ENCODE measurements at places on chromosomes 2 and 18.

GRCh38 chr2:108444941-108445840 lies 3.8 kb upstream of the GCC2 start:
- no peak for DNase-seq

GRCh38 chr2:194483041-194483440 lies 1174.0 kb upstream of the SLC39A10 start:
- DNase-seq: no peak

DNA sequence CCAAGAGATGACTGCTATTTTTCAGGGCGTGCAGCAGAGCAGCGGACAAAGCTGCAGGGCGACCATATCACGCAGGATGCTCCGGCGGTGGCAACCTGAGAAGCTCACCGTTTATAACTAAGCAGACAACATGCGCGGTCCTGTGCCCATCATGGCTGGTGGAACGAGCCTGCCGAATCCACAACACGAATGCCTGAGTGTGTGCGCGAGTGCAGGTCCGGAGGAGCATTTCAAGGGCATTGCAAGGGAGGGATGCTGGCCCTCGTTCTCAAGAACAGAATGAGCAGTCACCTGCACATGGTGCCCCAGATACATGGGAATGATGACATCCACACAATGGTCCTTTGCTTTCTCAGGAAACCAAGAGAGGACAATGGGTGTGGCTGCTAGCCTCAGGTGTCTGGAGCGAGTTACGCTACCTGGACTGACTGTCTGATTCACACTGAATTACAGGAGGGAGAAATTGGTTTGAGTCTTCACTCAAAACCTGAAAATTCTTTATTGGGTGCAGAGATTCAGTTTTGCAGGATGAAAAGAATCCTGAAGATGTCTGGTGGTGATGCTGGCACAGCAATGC lies 39.8 kb downstream of the TBC1D8 start:
- no peak for DNase-seq

- DNase-seq: no peak
Observed at GRCh38 chr2:142048581-142048980, 82.2 kb downstream of the LRP1B start.

GRCh38 chr2:134232868-134233727 lies 20.8 kb upstream of the MGAT5 start:
- DNase-seq: no peak

DNA sequence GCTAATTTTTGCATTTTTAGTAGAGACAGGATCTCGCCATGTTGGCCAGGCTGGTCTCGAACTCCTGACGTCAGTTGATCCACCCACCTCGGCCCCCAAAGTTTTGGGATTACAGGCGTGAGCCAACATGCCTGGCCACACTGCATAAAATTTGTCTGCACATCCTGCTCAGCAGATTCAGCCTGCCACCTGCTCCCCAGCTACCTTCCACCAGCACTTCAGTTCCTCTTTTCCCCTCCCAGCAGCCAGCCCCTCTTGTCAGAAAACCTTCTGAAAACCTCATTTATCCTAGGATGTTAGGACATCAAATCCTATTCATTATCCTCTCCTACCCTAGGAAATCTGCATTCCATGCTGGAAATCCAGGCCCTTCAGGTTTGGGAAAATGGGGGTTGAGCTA lies 99.4 kb upstream of the STPG4 start:
- no peak for DNase-seq

- DNase-seq: no peak
Observed at GRCh38 chr2:55923091-55923981, at the start of gene EFEMP1. EFEMP1 (minus strand) TSS chr2:55923782; CDS start chr2:55922440, 1,342 bp downstream.

GRCh38 chr2:137380610-137381009 lies 583.7 kb upstream of the HNMT start:
- no peak for DNase-seq

- no peak for DNase-seq
Observed at GRCh38 chr18:48913201-48913600, 37.6 kb downstream of the SMAD7 start.

- DNase-seq: no peak
Observed at GRCh38 chr18:53756610-53756972, 467.9 kb downstream of the MBD2 start.

DNA sequence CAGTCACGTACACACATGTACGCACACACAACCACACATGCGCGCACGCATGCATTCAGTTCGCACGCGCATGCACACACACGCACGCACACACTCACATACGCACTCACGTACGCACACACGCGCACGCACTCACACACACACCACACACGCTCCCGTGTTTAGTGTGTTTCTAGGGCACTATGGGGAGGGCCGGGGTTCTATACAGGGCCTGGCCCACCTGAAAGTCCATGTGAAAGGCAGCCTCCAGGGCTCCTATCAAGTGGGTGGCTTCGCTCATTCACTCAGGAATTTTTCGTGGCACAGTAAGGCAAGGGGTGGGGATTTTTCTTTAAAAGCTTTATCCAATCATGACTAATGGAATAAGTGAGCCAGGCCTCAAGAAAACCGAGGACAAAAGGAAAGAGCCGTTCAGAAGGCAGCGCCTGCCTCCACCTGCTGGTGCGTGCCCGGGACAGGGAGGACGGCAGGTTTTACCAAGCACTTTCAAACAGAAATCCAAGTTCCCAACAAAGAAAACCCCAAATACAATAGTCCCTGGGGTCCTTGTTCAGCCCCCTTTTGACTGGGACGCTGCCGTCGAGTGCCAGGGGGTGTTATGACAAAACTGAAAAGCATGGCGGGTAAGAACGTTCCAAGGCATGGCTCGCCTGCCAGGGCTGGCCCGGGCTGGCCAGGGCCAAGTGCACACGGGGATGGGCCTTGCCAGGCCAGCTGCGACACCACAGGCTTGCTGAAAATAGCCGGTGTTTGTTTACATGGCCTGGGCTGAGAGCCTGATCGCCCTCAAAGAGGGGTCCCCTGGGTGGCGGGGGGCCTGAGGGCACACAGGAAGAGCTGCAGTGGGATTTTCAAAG lies 110.0 kb downstream of the HDAC4 start:
- DNase-seq: no peak

GRCh38 chr18:76494231-76495005 lies 624 bp downstream of the ZNF516 start:
- DNase-seq: no peak

GRCh38 chr2:196544906-196545433 lies 94.5 kb upstream of the CCDC150 start:
- DNase-seq: no peak

GRCh38 chr2:241018051-241018891 lies 19.9 kb downstream of the SNED1 start:
- DNase-seq: no peak

DNA sequence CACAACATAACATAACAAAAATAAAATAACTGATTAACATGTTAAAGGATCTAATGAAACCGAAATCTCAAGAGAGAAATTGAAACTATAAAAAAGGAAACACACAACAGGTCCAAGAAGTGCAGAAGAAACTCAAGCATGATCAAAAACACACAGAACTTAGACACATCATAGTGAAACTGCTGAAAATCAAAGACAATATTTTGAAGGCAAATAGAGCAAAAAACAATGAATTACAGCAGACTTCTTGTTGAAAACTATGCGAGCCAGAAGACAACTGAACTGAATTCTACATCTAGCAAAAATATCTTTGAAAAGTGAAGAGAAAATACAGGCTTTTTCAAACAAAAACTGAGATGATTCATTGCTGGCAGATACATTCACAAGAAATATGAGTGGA lies 61.3 kb downstream of the UGP2 start:
- DNase-seq: no peak

DNA sequence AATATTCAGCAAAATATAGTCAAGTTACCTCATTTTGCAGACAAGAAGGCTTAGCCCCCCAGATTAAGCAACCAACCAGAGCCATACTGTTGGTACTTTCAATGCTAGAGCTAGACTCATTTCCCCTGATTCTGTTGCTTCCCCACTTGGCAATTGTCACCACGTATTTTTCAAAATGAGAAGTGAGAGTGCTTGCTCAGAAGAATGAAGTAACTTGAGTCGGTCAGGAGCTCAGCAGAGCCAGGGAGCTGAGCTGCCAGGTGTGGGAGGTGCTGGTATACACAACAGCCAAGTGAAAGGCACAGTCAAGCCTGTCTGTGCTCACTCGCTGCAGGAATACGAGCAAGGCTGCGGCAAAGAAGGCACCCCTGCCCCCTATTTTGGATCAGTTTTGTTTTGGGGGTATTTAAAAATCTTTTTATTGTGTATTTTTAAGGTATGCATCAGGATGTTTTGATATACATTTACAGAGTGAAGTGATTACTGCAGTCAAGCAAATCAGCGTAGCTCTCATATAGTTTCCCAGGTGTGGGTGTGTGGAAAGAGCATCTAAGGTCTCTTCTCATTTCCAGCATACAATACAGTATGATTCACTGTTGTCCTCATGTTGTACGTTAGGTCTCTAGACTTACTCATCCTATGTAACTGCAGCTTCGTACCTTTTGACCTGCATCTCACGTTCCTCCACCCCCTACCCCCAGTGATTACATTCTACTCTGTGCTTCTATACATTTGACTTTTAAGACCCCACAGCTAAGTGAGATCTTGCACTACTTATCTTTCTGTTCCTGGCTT lies 62.4 kb downstream of the MRPS9 start:
- no peak for DNase-seq

GRCh38 chr2:217062768-217063167 lies 202.9 kb upstream of the TNP1 start:
- no peak for DNase-seq

DNA sequence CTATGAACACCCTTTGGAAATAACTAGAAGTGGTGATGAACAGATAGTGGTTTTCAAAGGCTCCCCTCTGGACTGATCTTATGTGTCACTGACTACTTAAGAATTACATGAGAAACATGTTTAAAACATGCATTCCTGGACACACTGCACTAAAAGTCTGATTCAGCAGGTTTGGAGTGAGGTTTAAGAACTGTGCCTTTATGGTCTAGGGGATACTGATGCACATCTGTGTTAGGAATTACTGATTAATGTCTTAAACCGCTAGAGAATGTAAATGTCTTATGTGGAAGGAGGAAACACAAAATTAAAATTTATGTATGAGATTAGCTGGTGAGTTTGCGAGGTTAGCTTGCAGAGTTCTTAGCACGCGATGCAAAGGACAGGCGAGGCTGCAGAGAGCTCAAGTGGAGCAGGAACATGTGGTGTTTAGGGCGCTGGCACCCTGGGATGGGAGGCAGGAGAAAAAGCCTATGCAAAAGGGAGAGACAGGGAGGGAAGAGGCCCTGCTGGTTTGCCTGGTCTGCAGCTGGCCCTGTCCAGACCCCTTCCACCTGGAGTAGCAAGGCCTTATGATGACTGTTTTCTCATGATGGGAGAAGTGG lies 11.7 kb downstream of the SH3YL1 start:
- no peak for DNase-seq

GRCh38 chr2:25373269-25373981 lies 31.7 kb upstream of the DNMT3A start:
- no peak for DNase-seq

DNA sequence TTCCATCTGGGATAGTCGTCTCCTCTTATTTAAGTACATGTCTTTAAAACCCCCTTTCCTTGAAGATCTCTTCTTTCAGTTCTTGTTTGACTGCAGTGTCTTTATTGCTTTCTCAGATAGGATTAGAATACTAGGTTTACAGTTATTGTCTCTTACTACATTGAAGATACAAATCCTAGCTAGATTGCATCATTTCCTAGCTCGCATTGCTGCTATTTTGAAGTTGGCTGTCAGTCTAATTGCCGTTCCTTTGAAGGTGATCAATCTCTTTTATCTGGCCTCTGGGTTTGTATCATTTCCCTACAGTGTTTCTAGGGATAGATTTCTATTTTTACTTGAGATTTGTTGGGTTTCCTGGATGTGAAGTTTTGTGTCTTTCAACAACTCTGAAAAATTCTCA lies 20.9 kb downstream of the ARMC9 start:
- no peak for DNase-seq

GRCh38 chr2:68653538-68653982 lies 10.2 kb downstream of the PROKR1 start:
- no peak for DNase-seq

DNA sequence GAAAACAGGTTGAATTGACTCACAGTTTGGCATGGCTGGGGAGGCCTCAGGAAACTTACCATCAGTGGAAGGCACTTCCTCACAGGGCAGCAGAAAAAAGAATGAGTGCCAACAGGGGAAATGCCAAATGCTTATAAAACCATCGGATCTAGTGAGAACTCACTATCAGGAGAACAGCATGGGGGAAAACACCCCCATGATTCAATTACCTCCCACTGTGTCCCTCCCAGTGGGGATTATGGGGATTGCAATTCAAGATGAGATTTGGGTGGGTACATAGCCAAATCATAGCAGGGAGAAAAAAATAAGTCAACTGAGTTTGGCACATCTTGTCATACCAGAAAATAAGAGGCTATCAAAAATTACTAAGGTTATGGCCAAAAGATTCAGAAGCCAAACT lies 96.3 kb downstream of the TRIP12 start:
- no peak for DNase-seq

- peak; percentile 56 for DNase-seq
Observed at GRCh38 chr2:10124538-10125045, 2.1 kb downstream of the RRM2 start.

- DNase-seq: no peak
Observed at GRCh38 chr2:98175811-98176210, 88.8 kb downstream of the VWA3B start.

GRCh38 chr2:26964446-26965130 lies 5.8 kb upstream of the MAPRE3 start:
- no peak for DNase-seq

- no peak for DNase-seq
Observed at GRCh38 chr2:103249462-103249861, 487.6 kb downstream of the TMEM182 start.

- no peak for DNase-seq
Observed at GRCh38 chr2:66575625-66576310, 140.8 kb downstream of the MEIS1 start.

DNA sequence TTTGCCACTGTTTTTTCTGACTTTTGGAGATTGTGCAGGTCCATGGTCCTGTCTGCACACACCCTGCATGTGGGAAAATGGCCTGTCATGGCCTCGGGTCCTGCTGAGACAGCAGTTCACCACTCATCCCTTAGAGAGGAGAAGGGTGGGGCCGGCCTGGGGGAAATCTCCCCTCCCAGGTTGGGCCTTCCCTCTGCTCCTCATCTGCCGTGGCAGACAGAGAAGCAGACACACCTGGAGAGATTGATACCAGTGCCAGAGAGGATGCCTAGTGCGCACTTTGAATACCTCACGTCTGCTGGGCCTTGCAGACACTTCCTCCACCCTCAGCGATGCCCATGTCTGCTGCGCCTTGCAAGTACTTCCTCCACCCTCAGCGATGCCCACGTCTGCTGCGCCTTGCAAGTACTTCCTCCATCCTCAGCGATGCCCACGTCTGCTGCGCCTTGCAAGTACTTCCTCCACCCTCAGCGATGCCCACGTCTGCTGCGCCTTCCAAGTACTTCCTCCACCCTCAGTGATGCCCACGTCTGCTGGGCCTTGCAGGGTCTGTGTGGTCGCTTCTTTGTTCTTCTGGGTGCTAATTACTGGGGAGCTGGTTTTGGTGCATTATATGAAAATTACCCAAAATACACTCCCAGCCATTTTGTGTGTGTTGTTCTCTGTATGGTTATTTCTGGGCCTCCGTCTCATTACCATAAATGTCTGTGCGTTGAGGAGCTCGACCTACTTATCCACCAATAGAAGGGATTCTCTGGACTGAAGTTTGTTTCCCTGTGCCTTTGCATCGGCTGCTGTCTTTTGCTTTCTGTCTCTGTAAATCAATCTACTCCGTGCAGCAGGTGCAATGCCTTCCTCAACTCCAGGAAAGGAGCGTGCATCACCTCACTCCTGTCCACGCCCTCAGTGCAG lies 186.9 kb upstream of the PXDN start:
- no peak for DNase-seq

Measured in NCI-H446 treated with DMSO at 0.1 percent for 48 hours (cell line).